ENCODE measurements at places on chromosomes 3 and 15.

DNA sequence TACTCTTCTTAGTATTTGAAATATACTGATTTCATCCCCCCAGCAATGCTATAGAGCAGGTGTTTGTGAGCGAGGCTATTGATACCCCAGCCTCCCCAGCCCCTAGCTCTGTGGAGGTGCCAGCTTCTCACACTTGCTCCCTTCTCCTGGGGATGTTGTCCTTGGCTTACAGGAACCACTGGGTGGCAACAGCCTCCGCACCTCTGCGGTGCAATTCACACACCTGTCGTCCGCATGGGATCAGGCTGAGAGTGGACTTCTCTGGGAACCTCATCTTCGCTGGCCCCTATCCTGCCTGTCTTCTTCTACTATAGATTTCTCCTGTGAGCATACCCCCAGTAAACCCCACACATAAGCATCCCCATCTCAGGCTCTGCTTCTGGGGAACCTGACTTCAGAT is 103.9 kb upstream of the SLC6A11 start:
- no peak for DNase-seq
- H3K27me3 ChIP-seq: peaks cover 67% of the 10 kb centered on the region
- H3K4me3 ChIP-seq: no peak overlapping the region
- H3K4me1 ChIP-seq: peaks cover 2% of the 10 kb centered on the region

DNA sequence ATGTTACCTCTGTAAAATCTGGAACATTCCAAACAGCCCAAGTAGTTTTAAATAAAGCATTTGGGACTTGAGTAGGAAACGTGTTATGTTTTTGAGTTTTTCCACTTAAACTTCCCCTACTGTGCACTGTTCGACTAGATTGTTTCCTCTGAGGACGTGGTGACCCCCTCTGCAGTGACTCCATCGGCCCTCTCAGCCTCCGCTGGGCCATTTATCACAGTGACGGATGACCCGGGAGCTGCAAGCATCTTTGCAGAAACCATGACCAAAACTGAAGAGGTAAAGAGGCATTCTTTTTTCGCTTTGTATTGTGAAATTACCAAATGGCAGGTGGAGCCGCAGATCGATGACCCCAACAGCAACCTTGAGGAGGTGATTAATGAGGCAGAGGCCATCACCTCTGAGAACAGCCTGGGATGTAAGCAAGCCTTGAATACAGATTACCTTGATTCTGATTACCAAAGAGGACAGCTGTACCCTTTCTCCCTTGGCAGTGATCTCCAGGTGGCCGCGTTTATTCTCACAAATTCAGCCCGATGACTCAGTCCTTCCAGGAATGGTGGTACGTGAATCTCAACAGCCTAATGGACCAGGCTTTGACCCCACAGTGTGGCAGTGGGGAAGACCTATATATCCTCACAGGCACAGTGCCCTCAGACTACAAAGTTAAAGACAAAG is 79.1 kb upstream of the FAN1 start:
- H3K27ac ChIP-seq: no peak overlapping the region
- no peaks in the 10 kb centered on the region for H3K36me3 ChIP-seq
- no peak overlapping the region for H3K4me3 ChIP-seq
- no peaks in the 10 kb centered on the region for H3K27me3 ChIP-seq
- peaks cover 2% of the 10 kb centered on the region for H3K4me1 ChIP-seq

- peaks cover 17% of the 10 kb centered on the region for H3K27me3 ChIP-seq
- H3K4me3 ChIP-seq: no peak overlapping the region
- no peak for DNase-seq
- no peak overlapping the region for H3K27ac ChIP-seq
Measured at GRCh38 chr3:181999314-181999713, 287.6 kb downstream of the SOX2 start.

DNA sequence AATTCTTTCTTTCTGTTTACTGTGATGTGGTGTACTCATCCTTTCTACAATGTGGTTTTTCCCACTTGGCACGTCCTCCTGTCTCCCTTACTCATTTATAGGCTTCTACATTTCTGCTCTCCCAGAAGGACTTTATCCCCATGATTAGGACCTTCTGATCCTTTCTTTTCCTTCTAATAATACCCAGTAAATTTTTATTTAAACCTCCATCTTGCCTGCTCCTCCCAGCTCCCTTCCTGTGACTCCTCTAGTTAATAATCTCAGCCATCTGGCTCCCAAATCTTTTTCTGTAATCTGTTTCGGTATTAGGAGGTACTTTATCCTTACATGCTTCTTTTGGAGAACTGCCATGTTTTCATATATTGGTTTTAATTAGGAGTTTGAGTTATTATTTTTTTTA is 11.2 kb upstream of the P2RY1 start:
- no peaks in the 10 kb centered on the region for H3K27me3 ChIP-seq
- peaks cover 21% of the 10 kb centered on the region for H3K4me1 ChIP-seq
- DNase-seq: no peak

DNA sequence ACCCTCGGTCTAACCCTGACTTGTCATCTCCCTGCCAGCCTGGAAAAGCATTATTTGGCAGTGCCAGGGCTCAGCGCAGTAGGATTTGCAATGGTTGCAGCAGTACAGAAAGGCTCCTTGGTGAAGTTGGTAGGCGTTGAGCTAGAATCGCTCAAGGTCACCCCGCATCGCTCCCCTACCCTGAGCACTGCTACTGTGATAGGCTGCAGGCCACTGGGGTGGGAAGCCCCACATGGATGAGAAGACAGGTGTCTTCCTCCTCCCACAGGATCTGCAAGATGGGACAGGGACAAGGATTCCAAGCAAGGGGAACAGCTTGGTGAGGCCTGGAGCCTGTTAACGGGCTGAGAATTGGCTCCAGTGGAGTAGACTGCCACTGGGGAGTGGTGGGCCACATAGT is 10.7 kb downstream of the CLK3 start:
- H3K4me1 ChIP-seq: peaks cover 3% of the 10 kb centered on the region
- peaks cover 20% of the 10 kb centered on the region for H3K36me3 ChIP-seq
- no peak for DNase-seq
- H3K27ac ChIP-seq: no peak overlapping the region

DNA sequence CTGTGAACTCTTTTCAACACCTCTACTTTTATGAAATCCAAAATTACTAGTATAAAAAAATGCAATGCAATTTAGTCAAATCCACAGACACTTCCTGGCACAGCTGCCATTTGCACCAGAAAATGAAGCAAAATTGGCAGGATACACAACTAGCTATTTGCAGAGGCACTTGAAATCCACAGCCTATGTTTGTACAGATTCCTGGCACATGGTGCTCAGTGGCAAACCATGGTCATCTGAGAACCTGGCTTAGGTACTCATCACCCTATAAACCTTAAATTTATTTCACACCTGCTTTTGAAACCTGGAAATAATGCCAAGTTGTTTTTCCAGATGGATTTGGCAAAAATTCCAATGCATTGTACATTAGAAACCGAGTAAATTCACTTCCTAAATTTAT is 20.2 kb upstream of the PPM1L start:
- H3K4me3 ChIP-seq: no peak overlapping the region
- H3K27ac ChIP-seq: no peak overlapping the region
- DNase-seq: no peak
- peaks cover 12% of the 10 kb centered on the region for H3K4me1 ChIP-seq
- no peaks in the 10 kb centered on the region for H3K36me3 ChIP-seq

DNA sequence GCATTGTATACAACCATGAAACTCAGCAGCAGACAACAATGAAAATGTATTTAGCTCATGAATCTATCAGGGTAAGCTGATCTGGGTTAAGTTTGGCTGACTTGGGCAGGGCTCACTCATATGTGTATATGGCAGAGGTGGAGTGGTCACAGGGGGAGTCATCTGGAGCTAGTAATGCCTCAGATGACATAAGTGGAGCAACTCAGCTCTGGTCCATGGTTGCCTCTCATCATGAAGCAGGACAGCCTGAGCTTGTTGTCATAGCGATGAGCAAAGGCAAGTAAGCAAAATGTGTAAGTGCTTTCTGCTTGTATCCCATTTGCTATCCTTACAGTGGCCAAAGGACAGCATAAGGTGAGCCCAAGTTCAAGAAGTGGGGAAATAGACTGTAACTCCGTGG is 64.5 kb downstream of the ALCAM start:
- H3K4me1 ChIP-seq: peaks cover 6% of the 10 kb centered on the region
- H3K27me3 ChIP-seq: no peaks in the 10 kb centered on the region
- no peak overlapping the region for H3K27ac ChIP-seq
- H3K36me3 ChIP-seq: peaks cover 5% of the 10 kb centered on the region
- DNase-seq: no peak

DNA sequence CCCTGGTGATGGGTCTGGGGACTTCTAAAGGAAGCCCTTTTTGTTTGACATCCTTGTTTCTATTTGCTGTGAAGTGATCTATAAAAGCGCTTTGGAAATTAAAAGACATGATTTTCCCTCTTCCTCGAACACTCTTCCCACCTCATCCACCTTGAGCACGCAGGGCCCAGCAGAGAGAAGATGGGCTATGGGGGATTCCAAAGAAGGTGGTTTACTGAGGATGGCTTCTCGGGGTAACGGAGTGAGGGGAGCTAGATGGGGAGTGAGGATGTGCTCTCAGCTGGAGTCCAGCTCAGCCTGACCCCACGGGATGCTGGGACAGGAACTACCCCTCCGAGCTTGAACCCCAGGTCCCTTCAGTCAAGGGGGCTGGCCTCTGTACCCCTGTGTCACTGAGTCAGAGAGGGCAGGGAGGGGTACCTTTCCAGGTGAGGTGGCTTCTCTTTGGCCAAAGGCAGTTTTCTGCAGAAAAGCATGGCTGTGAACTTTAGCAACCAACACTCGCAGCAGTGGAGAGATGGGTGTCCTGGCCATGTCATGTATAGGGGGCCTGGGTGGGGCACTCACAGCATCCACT is 180.7 kb upstream of the SMAD3 start:
- H3K4me1 ChIP-seq: peaks cover 31% of the 10 kb centered on the region
- peaks cover 15% of the 10 kb centered on the region for H3K36me3 ChIP-seq
- no peaks in the 10 kb centered on the region for H3K27me3 ChIP-seq
- H3K4me3 ChIP-seq: no peak overlapping the region

DNA sequence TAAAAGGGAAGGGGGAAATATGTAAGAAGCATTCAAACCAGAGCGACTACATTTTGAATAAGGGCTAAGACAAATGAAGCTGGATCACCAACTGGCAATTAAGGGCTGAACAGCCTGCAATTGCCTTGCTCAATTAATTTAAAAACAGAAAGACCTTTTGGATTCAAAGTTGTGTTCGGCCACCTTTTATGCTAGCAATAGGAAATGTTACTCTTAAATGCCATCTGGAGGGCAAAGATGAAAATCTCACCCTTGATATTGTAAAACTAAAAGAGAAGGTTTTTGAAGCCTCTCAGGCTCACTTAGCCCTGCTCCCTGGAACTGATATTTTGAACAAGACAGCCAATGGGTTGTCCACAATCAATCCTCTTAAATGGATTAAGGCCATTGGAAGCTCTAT is 44.2 kb downstream of the ACAD9 start:
- no peak overlapping the region for H3K27ac ChIP-seq
- no peaks in the 10 kb centered on the region for H3K27me3 ChIP-seq

GRCh38 chr3:141274411-141275031 is 42.9 kb downstream of the PXYLP1 start:
- H3K4me1 ChIP-seq: peaks cover 5% of the 10 kb centered on the region
- H3K36me3 ChIP-seq: peaks cover 5% of the 10 kb centered on the region
- H3K4me3 ChIP-seq: no peak overlapping the region
- no peak overlapping the region for H3K27ac ChIP-seq
- H3K27me3 ChIP-seq: no peaks in the 10 kb centered on the region

GRCh38 chr3:62718011-62718410 is 157.2 kb downstream of the CADPS start:
- H3K4me3 ChIP-seq: no peak overlapping the region
- H3K36me3 ChIP-seq: no peaks in the 10 kb centered on the region
- no peak for DNase-seq
- H3K4me1 ChIP-seq: no peaks in the 10 kb centered on the region
- H3K27ac ChIP-seq: no peak overlapping the region

DNA sequence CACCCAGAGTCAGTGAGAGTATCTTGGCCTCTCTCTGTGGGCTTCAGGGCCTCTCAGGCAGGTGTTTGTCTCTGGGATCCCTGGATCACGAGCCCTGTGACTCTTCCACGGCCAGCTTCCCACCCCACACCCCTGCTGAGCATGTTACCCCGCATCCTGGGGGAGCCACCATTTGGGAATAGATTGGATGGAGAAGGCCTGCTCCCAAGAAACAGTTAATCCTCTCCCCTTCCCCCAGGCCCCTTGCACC is 15.5 kb upstream of the SRP14 start:
- H3K27ac ChIP-seq: no peak overlapping the region
- H3K27me3 ChIP-seq: no peaks in the 10 kb centered on the region
- H3K36me3 ChIP-seq: no peaks in the 10 kb centered on the region
- no peak overlapping the region for H3K4me3 ChIP-seq

GRCh38 chr15:73323956-73324355 is 44.8 kb downstream of the HCN4 start:
- DNase-seq: no peak
- H3K36me3 ChIP-seq: no peaks in the 10 kb centered on the region
- peaks cover 10% of the 10 kb centered on the region for H3K27me3 ChIP-seq
- no peak overlapping the region for H3K4me3 ChIP-seq

- H3K4me3 ChIP-seq: no peak overlapping the region
- no peak for DNase-seq
- H3K36me3 ChIP-seq: peaks cover 18% of the 10 kb centered on the region
Measured at GRCh38 chr3:47428662-47429061, 47.1 kb downstream of the SCAP start.

GRCh38 chr15:39494462-39494861 is 86.4 kb upstream of the THBS1 start:
- no peaks in the 10 kb centered on the region for H3K36me3 ChIP-seq
- H3K27ac ChIP-seq: no peak overlapping the region

DNA sequence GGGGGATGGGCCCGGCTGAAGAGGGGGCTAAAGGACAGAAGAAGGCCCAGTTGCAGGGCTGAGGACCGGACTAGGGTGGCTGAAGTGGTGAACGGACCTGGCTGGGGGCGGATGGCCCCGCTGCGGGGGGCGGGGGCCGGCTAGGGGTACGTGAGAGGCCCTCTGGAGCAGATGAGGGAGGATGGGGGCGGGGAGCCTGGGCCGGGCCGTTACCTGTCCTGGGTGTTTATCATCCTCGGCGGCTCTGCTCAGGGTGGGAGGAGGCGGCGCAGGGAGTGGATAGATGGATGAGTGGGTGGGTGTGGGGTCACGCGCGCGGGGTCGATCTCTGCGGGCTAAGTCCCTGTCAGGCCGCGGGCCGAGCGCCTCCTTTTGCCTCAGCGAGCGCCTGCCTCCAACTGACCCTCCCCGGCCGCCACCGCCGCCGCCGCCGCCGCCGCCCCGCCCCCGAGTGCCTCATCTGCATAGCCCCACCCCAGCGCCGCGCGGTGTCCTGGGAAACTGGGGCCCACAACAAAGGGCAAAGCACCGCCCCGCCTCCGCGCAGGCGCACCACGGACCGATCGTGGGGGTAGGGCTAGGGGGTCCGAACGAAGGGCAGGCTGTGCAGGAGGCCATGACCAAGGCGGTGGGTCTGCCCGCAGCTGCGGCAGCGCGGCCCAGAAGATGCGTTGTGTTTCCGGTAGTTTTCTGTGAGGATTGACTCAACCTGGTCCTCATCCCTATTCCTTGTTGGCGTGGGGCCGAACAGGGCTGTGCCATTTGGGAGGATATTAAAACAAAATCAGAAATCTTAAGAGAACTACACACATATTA is 72.4 kb downstream of the RBPMS2 start:
- peak; percentile 97 for DNase-seq
- peak overlapping the region; percentile 90 for H3K27ac ChIP-seq
- H3K4me3 ChIP-seq: peak overlapping the region; percentile 72
- H3K27me3 ChIP-seq: no peaks in the 10 kb centered on the region
- H3K4me1 ChIP-seq: peaks cover 50% of the 10 kb centered on the region
